ENCODE measurements at places on chromosomes 3 and 15.

- DNase-seq = no peak
Observed at GRCh38 chr3:100226712-100227429, 33.9 kb upstream of the TBC1D23 start.

DNA sequence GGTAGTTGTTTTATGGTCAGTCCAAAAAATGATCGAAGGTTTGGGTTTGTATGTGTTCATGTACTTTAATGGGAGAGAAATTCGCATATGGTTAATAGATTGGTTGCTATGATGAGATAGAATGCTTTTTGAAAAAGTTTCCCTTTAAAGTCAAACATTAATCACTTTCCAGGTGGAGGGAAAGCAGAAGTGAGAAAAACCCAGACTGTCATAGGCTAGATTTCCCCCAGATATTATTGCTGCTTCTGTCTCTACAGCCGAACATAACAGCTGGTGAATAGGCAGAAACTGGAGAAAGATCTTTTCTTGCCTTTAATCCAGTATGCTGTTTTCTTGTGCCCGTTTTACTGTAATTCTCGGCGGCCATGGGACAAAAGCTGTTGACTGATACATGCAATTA lies 287.6 kb downstream of the SOX2 start:
- no peak for DNase-seq

- no peak for DNase-seq
Observed at GRCh38 chr3:120795959-120796358, 53.4 kb downstream of the GTF2E1 start.

DNA sequence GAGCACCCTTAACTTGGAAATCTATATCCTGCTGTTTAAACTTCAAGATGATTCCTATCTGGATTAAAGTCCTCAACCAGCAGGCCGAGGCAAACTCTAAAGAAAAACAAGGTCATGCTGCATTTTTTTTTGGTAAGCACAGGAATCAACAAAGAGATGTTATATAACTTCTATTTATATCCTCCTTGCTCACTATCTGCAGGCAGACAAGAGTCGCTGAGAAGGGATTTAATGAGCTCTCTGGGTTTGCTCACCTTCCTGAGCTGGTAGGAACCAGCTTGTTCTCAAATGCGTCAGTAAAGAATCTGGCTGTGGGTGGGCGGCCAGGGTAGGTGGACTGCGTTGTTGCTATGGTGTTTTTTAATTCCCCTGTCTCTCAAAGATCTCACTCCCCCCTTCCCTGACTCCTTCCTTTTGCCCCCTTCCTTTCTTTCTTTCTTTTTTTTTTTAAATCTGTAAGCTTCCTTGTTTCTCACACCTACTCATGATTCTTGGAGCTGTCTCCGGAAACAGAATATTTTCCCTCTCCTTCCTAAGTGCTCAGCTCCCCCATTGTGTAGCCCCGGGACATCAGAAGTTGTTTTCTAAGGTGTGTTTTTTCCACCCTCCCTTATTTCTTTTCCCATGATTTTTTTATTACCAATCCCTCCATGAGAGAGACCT lies 228.8 kb upstream of the BHLHE40 start:
- no peak for DNase-seq

DNA sequence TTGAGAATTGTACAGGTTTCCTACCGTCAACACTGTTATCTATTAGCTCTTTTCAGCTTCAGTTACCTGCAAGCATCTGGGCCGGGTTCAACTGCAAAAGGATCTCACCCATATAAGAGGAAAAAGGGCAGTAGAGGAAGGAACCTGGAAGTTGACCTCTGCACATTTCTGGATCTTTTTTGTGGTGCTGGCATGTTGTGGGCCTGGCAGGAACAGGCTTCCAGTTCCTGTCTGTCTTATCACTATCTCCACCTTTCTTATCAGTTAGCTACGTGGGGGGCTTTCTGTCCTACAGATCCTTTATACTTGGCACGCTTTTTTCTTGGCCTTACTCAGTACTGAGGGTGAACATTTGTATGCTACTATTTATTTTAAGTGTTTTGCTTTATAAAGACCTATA lies 42.2 kb upstream of the TJP1 start:
- DNase-seq = no peak

DNA sequence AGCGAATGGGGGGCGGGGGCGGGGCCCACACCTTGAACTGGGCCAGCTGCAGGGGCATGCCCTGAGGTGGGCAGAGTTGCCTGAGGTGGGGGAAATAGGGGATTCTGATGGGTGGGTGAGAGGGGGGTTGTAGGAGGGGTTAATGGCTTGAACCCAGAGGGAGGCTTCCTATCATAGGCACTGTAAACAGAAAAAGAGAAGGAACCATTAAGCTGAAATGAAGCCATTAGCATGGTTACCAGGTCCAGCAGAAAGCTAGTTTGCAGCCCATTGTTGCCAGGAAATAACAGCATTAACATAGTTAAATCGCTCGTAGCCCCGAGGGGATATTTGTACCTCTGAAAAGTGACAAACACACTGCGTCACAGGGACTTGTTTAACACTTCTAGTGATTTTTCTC lies 29.0 kb downstream of the ETV5 start:
- DNase-seq = no peak

- DNase-seq = no peak
Observed at GRCh38 chr3:188026191-188026968, 127.6 kb upstream of the LPP start.

- no peak for DNase-seq
Observed at GRCh38 chr3:171825222-171825828, 15.0 kb upstream of the PLD1 start.

GRCh38 chr3:140863580-140864009 lies 78.0 kb upstream of the SLC25A36 start:
- no peak for DNase-seq

DNA sequence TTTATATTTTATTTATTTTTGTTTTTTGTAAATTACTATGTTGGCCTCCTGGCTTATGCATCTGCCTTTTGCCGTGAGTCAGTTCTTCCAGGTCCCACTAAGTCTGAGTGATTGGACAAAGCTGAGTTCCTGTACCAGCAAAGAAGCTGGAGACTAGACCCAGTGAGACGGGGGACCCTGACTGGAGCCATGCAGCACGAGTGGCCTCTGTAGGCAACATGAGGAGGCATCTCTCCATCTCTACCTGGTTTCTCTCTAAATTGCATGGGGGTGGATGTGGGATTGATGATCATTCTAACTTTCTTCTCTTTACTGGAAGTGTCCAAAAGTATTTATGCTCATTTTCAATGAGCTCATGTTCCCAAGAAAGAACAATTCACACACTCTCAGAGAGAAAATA lies 155.3 kb upstream of the MRPL3 start:
- DNase-seq = no peak

Data from activated T-helper 1 cell treated with anti-CD3 and anti-CD28 coated beads, Interleukin-2, amount 50 U/mL, for 16 hours (primary cell).